ENCODE measurements at places on chromosomes 5 and 9.

DNA sequence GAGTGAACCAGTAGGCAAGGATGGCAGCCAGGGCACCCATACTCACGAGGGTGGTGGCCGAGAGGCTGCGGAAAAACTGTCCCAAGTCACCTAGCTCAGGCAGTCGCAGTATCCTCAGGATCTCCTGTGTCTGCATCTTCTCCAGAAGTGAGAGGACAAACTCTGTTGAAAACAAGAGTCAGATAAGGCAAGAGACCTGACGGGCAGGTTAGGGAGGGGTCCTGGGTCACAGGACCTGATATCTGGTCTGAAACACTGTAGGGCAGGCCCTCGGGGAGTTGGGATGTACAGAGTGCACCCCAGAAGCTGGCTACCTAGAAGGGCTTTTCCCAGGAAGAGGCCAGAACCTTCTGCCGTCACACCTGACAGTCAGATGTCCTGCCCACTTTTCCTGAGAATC lies 17.4 kb downstream of the ACSL6 start:
- DNase-seq, result no peak

DNA sequence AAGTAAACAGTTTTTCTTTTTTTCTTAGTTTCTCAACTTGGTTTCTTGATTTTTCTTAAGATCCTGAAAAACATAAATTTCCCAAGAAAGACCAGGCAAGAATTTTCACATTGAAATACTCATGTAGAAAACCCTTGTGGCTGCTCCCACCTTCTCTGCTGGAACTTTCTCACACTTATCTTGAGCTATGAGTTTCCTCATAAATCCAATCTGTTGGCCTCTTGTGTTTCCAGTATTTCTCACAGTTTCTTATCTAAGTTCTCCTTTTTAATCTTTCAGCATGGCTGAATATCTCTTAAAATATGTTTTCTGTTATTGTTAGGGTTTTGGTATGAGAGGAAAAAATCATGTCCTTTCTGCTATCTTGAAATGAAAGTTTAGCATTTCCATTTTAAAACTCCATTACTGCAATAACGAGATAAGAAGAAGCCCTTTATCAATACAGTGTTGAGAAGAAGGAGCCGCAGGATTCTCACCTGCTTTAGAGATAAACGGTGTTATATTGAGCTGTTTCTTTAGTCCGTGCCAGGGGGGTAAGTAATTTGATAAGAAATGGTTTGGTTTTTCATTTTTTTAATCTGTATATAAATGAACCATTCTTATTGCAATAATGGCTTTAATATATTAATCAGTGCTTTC lies 89.3 kb downstream of the ALDH1A1 start:
- no peak for DNase-seq

DNA sequence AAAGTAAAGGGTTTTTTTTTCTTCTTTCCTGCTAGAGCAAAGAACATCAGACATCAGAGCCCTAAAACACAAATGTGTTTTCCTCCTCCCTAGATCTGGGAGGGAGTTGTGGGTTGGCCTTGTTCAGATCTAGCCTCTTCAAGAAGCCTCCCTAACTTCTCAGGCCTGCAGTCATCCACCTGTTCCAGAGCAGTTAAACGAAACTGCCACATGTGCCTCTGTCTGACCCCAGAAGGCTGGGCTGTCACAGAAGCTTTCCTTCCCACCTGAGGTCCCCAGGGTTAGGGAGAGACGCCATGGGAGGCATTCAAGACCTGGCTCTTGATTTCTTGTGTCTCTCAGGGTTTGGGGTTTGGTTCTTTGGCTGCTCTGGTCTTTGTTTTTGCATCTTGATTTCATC lies 87.0 kb downstream of the DAB2IP start:
- DNase-seq, result no peak

- DNase-seq, result no peak
Observed at GRCh38 chr5:54902791-54903473, 82.5 kb downstream of the ESM1 start.

DNA sequence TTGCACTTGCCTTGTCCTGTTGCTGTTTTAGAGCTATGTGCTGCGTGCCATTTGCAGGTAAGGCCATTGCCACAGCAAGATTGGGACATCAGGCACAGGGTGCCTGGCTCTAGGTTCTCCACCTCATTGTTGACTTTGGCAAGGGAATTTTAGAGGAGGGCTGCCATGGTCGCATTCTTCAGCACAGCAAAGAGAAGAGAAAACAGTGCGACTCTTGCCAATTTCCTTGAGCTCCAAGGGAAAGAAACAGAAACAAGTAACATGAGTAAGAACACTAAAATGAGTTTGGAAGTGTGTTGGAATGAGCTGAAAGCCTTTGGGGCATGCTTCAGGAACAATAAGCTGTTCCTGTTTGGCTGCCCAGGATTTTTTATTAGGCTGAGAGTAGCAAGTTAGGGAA lies 188.1 kb upstream of the IL12B start:
- DNase-seq, result no peak

DNA sequence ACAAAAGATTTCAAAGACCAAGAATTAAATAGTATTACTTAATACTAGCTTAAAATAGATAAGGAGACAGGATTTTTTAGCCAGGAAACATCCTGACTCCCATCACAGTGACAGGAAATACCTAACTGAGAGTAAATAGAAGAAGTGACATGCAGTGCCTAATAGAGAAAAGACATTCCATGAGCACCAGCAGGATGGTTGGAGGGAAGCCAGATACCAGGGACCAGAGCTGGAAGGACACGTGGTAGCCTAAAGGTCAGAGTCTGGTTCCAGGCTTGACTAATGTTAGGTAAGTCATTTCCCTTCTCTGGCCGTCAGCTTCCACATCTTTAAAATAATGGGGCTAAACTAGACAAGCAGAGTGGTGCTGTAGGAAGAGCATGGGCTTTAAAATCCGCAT lies 41.6 kb downstream of the CDK5RAP2 start:
- no peak for DNase-seq

DNA sequence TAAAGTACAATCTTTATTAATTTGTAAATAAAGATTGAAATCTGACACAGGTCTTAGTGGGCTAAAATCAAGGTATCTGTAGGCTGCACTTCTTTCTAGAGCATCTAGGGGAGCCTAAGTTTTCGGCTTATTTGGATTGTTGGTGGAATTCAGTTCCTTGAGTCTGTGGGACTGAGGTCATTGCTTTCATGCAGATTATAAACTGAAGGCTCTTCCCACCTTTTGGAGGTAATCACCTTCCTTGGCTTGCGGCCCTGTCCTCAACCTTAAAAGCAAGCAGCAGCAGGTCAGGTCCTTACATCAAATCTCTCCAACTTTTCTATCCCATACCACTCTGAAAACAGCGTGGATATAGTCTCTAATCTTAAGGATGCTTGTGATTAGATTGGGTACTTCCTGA lies 25.9 kb downstream of the MAT2B start:
- no peak for DNase-seq

DNA sequence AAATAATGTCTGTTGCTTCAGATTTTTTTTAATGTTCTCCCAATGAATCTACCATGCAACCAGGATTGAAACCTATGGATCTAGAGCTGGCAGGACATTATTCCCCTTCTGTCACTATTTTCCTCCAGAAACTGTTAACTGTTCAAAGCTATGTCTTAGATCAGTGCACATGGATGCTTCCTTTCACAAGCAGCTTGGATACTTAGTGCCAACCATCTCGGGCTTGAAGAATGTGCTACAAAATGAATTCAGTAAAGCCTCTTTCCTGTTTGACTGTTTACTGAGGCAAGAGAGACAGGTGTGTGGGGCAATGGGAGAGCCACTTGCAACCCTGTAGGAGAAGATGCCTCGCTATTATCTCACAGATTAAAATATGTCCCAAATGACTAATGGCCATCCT lies 774.8 kb downstream of the KCTD16 start:
- DNase-seq, result no peak

DNA sequence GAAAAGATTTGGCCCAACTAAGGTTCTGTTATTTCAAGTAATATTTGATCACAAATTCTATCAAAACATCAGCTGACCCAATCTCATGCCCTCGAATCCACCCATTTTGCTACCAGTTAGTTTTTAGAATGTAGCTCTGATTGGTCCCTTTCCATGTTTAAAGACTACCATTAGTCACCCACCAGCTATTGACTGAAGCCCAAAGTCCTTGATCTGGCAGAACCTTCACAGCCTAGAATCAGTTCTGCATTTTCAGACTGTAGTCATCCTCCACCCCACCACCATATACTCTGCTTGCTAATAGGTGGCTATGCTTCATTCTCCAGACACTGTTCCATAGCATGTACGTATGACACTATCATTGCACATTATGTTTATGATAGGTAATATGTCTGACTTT lies 182.2 kb upstream of the TARS1 start:
- no peak for DNase-seq

GRCh38 chr5:14644623-14645237 lies 19.8 kb upstream of the OTULIN start:
- no peak for DNase-seq

DNA sequence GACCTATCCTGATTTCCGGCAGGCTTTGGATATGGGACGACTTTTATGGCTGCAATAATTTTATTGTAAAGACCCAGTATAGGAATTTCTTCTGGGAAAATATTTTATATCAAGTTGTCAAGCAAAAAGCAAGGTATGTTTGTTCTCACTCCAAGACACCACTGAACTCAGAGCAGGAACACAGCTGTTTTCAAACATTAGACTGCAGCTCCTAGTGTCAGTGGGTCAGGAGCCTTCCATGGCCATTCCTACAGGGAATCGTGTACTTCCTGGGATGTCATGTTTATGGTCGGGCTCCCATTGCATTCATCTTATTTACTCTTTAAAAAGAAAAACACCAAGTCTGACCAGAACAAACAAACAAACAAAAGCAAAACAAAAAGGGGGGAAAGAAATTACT lies 225.3 kb downstream of the TSSK1B start:
- no peak for DNase-seq

DNA sequence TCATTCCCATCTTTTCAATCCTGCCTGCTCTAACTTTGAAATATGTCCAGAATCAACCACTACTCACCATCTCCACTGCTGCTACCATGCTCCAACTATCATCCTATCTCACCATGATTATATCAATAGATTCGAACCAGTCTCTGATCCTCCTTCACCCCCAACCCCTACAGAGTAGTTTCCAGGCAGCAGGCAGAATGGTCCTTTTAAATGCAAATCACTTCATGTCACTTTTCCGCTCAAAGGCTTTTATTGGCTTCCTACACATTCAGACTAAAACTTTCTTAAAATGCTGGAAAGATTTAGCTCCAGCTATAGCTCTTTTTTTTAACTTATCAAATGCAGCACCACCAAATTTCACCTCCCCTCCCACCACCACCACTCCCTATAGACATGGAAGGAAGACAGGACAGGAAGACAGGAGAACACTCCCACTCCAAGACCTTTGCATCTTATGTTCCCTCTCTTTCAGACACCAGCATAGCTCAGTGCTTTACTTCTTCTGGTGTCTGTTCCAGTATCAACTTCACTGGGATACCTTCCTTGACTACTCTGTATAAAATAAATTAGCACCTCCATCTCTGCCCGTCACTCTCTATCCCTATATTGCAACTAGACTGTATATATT lies 9.9 kb upstream of the PPP2R2B start:
- DNase-seq, result no peak

DNA sequence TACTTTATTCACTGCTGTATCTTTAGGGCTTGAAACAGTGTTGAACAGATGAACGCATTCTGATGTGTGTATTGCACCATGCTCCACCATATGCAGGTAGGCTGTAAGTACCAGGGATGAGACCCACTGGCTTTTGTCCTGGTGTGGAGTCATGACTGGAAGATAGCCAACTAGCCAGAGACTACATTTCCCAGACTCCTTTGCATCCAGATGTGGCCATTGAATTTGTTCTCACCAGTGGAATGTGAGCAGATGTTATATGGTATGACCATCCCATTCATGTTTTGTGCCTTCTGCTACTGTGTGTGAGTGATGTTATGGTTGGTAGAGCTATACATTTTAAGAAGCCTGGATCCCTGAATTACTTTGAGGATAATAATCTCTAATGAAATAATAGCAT lies 7.4 kb upstream of the FBXL7 start:
- no peak for DNase-seq

- no peak for DNase-seq
Observed at GRCh38 chr5:43312699-43313034, 545 bp downstream of the HMGCS1 start.

DNA sequence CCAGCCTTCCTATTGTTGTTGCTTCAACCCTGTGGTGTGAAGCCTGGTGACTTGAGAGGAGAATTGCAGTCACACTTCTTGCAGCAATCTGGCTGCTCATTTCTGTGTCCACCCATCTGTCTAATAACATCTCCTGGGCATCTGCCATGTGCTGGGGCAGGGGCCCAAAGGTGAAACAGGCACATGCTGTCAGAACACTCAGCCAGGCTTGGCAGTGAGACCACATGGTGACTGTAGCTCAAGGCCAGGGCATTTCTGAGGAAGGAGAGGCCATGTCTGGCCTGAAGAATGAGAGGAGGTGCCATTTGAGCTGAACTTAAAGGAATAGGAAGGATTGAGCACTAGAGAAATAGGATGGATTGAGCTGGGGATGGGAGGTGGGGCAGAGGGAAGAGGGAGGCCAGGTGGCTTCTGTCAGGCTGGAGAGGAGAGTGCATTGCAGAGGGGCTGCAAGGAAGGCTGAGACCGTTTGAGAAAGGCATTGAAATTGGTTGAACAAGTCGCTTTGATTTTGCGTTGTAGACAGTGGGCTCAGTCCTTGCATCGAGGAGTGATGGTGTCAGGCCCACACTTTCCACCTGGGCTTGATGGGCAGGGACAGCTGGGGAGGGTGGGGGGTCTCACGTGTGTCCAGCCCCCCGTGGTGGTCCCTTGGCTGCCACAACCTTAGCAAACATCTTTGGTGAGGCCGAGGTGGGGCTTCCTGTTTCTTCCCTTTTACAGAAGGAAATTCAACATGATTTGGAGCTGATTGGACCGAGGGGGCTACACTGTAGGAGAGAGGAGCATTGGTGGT lies 222.4 kb downstream of the CACNA1B start:
- no peak for DNase-seq

DNA sequence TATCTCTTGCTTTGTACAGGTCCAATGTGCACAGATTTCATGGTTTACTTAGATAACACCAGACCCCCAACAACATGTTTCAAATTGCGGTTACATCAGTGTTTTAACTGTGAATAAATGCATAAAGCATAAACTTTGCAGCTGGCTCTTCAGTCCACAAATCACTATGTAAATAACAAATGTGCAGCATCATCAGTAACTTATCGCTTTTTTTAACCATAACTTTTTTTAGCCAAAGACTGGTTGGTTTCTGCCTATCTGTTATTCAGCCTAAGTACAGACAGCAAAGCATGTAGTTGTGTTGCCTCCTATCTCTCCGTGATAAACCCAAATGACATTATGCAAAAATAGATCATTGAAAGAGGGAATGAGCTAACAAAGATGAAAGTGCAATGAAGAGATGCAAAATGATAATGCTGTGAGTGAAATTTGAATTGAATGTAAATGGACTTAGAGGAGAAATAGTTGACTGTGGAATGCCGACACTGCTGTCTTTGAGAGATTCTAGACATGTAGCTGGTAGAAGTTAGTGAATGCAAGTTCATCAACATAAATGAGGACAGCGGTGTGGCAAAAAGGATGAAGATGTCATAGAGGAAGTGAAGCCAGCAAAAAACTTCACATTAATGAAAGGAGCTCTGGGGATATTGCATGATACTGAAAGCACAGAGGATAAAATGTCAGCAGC lies 108.8 kb downstream of the PDE8B start:
- DNase-seq, result no peak

GRCh38 chr9:117696154-117696553 lies 8.0 kb upstream of the TLR4 start:
- no peak for DNase-seq
